ENCODE measurements at places on chromosomes 6 and 20.

- DNase-seq: no peak
These were observed 29.2 kb downstream of the GOPC start for GRCh38 chr6:117573006-117573680.

DNA sequence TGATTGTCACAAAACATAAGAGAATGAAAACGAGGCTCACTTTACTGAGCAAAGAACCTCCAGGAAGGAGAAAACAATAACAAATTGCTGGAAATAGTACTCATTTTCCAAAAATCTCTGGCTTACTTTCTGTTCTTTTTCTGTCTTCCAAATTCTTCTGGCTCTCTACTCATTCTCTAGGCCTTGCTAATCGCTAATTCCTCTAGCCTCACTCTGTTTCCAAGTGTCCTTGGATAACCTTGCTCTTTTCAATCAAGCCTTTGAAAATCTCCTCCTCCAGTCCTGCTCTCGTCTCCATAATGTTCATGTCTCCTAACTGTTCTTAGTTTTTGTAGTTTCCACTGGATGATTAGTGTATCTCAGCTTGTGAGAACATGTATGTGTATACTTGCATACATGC, 96.2 kb upstream of the MAP7 start:
- DNase-seq: no peak

DNA sequence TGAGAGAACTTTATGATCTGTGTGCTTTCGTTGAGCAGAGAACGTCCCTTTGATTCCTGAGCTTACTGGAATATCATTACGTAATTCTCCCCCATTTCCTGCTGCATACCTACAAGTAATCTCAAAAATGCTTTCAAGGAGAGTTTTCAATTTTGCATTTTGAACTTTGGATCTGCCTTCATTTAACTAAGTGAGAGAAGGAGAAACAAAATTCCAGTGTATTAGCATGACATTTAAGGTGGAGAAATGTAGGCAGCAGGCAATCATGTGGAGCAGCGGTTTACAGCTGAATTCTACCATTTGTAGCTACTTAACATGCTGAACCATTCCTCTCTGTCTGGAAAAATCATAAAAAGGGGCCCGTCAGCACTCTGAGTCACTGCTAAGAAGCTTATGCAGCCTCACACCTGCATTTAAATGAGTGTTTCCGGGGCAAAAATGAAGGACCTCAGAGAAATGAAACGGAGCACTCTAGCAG, 451.5 kb downstream of the PLCB1 start:
- DNase-seq: no peak

DNA sequence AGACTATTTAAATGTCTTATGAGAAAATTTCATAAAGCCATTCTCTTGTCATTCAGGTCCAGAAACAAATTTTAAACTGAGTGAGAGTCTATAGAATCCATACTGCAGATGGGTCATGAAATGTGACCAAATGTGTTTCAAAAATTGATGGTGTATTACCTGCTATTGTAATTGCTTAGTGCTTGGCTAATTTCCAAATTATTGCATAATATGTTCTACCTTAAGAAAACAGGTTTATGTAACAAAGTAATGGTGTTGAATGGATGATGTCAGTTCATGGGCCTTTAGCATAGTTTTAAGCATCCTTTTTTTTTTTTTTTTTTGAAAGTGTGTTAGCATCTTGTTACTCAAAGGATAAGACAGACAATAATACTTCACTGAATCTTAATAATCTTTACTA, 5.0 kb downstream of the MARCKS start:
- DNase-seq: no peak

DNA sequence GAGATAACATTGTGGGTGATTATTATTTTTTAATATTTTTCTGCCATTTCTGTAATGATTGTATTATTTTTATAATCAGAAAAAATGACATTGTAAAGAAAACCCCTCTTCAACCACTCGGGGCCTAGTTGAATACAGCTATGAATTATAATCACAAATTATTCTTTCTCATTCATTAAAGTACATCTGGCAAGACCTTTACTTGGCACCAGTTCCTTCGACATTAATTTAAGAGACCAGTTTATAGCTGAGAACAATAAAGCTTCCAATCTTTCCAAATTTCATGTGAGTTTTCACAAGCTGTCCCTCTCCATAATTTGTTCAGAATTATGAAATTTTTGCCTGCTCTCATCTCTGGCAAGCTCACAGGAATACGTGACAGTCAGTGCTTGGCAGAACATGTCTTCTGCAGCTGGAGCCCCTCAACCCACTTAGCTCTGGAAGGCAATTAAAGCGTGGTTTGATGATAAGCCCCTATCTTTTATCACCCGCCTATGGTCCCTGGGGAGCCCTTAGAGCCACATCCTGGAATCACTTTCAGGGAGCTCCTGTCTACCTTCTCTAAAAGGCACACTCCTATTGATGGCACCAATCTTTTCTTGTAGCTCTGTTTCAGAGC, 237.2 kb upstream of the PRND start:
- no peak for DNase-seq

DNA sequence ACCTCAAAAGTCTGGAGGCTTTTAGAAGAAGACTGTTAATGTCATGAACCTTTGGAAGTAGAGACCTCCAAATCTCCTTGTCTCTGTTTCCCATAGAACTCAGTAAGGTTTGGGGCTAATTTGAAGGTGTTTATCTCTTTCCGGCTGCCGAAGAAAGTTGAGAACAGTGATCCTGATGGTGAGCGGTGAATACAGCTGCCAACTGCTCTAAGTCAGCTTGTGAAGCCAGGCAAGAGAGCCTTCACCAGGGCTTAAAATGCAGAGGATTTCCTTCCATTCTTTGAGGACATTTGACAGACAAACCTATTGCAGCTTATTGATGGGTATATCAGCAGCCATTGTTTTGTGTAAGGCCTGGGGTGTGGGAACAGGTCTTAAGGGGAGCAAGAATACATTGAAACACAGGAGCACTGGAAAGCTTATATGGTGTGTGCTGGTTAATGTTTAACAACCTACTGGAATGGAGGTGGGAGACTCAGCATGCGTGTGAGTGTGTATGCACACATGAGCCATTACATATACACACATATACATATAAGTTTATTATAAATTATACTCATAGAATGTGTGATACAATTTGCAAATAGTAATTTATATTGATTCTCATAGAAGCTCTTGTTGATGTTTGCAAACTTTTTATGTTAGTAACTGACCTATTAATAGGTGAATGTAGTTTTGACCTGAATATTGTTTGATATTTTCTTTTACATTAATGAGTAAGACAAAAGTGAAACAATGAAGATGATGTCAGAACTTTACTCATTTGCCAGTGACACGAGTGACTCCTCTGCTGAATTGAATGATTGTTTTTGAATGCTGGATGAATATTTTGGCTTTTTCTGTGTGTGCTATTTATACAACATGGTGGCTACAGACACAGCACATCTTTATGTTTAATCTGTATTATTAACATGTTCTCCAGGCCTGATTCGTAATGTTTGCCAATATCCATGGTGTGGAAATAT, 18.1 kb downstream of the PLEKHG1 start:
- DNase-seq: no peak

DNA sequence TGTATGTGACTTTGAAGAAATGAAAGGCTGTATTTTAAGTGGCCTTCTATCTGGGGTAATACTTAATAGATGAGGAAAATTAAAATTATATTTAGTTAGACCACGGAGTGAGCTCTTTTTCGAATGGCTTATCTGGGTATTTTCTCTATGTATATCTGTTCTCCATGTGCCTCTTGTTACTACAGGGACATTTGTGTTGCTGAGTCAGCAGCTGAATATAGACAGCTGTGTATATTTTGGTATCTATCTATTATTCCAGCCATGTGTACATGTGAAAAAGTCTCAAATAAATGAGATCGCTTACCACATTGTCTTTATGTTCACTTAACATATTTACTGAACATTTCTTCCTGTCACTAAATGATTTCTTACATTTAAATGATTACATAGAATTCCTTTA, 57.2 kb downstream of the TMEM200A start:
- DNase-seq: no peak

- DNase-seq: no peak
These were observed 151.8 kb downstream of the UNC5CL start for GRCh38 chr6:40887079-40887791.

DNA sequence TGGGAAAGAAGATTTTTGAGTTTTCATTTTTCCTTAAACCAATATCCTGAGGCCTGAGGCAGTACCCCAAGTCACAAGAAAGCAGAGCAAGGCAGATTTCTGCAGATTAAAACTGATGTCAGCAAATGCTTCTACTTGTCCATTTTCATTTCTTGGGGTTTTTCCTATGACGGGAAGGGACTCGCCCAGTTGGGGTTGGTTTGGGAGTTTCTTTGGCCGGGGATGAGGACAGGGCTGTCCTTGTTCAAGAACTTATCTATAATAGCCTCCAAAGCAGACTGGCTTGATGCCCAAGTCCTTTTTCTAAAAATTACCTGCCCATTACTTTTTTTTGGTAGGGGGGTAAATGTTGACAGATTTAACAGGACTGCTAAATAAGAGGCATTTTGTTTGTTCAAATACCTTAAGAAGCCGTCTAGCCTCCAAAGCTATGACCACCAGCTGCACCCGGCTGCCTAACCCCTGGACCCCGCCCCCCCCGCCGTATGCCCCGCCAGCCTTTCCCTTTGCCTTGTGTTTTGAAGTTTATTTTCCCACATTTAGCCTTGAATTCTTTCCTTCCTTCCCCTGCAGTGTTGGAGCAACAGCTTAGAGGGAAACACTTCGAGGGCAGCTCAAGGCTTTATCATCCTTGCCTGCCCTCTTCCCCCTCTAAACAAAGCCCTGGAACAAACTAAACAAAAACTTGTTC, 2.5 kb downstream of the KCNK5 start:
- DNase-seq: no peak

DNA sequence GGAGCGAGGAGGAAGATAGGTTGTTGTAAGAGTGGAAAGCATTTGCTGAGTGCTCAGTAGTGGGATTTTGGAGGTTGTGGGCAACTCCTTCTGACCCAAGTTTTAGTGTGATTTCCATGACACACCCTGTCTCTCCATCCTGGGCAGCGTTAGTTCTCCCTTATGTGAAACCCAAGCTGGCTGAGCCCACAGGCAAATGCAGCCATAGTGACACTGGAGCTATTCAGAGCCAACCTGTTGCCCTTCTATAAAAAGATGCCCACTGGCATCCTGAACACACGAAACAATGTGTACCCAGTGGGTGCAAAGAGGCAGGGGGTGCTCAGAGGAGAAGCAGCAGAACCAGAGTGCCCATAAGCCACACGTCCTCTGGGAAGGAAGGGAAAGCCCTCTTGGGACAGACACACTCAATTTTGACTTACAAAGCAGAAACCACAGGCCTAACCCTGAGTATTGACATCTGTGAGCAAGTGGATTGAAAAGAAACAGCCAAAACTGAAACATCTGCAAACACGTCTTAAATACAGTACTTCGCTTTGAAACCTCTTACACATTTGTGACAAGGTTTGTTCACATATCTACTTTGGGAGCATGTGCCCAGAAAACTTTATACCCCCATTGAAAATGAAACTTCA, 54.6 kb downstream of the BPIFB1 start:
- DNase-seq: no peak
